SJCRH30 (cell line): ENCODE measurements at places on chromosomes 1 and 21.
A peak's percentile ranks its signal among the peaks of the same experiment; 100 is the strongest.

DNA sequence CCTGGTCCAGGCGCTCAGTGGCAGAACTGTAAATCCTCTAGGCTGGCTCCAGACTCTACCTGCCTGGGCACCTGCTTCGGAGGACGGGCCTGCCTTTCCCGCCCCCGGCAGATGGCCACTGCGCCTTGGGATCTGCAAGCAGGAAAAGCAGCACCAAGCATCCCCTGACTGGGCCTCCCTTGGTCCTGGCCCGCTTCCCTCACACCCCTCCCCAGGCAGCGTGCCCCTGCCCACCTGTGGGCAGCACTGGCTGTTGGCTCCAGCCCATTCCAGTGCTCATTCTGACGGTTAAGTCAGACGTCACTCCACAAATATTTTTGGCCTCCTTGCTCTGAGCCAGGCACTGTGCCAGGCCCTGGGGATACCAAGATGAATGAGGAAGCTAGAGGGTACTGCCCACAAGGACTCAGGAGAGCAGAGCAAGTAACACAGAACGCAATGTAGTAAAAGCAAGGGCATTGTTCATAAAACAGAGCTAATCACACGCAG is 22.0 kb upstream of the BLACAT1 start:
- no peak overlapping the region for H3K27ac ChIP-seq
- H3K36me3 ChIP-seq: no peaks in the 10 kb centered on the region
- H3K4me3 ChIP-seq: no peak overlapping the region
- H3K4me1 ChIP-seq: peaks cover 14% of the 10 kb centered on the region

DNA sequence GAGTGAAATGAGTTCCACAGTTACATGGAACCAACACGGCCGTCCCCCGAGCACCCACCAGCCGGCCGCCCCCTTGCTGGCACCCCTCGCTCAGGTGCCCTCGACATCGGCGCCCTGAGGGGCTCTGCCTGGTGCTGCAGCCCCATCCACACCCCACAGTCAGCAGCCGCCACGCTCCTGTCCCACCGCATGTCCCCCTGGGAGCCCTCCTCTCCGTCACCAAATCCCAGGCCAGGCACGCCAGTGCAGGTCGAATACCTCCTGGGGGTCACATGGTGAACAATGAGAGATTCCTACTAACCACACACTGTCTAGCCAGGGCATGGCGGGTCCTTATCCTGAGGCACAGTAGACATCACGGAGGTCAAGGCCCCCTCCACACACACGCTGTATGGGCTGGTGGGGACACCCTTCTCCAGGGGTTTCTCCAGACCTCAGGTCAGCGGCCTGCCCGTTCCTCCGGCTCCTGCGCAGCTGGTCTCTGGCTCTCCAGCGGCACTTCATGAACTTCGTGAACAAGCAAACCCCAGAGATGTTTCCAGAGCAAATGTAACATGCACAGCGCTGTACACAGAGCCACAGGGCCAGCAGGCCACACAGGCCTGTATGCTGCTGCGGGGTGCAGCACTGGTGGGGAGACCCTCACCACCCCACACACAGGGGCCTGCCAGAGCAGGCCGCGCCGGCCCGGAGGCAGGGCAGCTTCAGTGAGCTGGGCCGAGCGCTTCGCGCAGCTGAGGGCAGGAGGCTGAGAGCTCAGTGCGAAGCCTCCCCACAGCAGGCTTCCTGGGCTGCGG is 21.8 kb downstream of the POFUT2 start:
- H3K4me3 ChIP-seq: no peak overlapping the region
- H3K27ac ChIP-seq: no peak overlapping the region
- peaks cover 28% of the 10 kb centered on the region for H3K36me3 ChIP-seq
- H3K4me1 ChIP-seq: no peaks in the 10 kb centered on the region

GRCh38 chr21:32356874-32357395 is 35.9 kb downstream of the URB1 start:
- DNase-seq: no peak
- H3K4me3 ChIP-seq: no peak overlapping the region
- H3K27ac ChIP-seq: no peak overlapping the region
- peaks cover 94% of the 10 kb centered on the region for H3K36me3 ChIP-seq
- H3K4me1 ChIP-seq: no peaks in the 10 kb centered on the region

DNA sequence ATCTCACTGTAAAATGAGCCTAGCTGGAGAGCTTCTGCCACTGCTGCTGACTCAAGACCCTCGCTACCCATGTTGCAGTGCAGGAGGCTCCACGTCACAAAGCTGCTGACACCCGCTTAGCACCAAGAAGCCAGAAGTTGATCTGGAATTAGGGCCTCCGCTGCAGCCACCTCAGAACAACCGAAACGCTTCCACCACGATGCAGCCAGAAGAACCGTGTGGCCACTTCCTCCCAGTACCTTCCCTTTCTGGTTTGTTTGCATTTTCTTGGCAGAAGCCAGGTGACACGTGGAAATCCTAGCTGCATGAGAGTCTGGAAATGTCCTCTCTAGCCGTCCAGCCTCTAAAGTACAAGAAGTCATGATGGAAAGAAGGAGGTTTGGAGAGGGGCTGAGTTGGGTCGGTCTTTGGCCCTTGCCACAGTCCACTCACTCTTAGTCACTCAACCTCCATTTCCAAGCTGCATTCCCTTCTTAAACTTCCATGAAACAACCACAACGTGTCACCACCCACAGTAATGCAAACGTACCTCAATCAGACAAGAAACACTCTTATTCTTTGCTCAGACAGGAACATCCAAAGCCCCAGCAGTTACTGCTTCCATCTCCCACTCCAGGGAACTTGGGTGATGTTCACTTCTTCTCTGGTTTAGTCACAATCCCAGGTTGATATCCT is 10.0 kb upstream of the CDA start:
- peaks cover 2% of the 10 kb centered on the region; the same call in 1 of the 2 replicates for H3K4me1 ChIP-seq
- no peaks in the 10 kb centered on the region for H3K27me3 ChIP-seq
- H3K27ac ChIP-seq: no peak overlapping the region

DNA sequence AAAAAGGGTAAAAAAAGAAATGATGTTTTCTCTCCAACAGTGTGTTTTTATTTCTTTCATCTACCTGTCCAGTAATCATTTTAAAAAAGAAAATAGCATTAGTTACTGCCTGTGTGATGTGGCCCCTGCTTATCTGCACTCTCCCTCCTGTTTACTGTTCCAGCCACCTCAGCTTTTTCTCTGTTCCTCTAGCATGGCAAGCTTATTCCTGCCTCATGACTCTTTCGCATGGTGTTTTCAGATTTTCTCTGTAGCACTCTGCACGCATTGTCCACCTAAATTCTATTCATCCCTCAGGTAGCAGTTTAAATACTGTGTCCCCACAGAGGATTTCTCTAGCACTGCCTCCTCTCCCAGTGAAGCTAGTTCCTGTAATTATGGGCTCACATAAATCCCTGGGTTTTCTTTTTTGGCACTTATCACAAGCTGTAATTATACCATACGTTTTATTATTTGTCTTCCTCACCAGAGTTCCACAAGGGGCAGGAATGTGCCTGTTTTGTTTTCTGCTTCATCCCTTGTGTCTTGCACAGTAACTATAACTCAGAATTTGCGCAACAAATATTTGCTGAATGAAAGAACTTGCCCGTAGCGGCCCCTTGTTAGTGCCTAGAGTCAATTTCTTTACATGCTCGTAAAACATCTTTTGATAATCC is 51.4 kb upstream of the LRIG2 start:
- H3K27ac ChIP-seq: no peak overlapping the region
- H3K27me3 ChIP-seq: no peaks in the 10 kb centered on the region
- H3K4me1 ChIP-seq: no peaks in the 10 kb centered on the region
- no peaks in the 10 kb centered on the region for H3K36me3 ChIP-seq

DNA sequence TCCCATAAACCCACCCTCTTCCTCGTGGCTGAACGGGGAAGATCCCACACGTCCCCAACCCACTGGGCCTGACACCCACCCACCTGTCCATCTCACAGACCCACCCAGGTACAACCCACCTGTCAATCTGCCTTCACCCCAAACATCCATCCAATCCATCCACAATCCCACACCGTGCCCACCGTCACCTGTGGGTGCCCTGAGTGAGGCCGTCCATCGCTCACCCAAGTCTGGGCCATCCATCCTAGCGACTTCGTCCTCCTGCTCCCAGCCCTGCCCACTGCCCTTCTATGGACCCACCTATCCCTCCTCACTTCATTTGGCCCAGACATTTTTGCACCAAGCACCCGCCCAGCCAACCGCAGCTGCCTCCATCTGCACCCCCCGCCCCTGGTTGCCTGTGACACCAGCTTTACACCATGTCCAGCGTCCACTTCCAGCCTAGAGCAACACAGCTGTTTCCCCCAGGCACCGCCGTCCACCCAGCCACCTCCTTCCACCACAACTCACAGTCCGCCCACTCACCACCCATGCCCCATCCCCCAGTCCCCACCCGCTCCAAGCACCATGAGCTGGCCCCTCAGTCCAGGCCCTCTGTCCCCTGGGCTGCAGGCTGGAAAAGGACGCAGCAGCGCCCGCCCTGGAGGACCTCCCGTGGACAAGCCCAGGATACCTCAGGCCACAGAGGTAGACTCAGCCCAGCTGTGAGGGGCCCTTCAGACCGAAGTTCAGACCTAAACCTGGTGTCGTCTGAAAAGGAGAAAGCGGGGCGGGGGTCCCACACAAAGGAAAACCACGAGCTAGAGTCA is 7.7 kb downstream of the TTLL10 start:
- H3K4me3 ChIP-seq: no peak overlapping the region
- peaks cover 39% of the 10 kb centered on the region for H3K27me3 ChIP-seq
- H3K36me3 ChIP-seq: no peaks in the 10 kb centered on the region
- DNase-seq: peak; percentile 87
- no peak overlapping the region for H3K27ac ChIP-seq

DNA sequence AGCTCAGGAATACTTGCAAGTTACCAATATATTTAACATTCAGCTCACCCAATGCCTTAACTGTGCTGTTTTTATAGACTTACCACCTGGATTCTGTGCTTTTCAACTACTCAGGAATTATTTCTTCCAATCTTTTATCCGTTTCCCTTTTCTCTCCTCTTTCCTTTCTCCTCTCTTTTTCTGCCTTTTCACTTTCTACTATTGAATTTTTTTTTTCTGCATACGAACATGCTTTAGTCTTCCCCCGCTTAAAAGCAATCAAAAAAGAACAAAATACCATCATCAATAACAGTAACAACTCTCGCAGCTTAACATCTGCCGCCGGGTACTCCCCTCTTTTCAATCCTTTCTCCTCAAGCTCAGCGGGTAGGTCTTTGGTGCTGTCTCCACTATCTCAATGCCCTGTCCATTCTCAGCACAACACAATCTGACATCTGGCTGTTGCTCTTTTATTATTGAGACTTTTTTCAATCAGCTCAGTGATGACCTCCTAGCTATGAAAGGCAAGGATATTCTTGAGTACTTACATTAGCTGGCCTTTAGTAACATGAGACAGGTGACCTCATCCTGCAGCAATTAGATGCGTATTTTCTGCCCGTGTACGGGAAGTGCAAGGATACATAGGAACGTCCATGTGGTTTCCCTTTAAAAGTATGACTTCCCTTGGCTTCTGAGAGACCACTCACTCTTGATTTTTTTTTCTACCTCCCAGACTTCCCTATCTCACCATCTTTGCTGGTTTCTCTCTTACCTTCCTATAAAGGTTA is 40.2 kb upstream of the SIPA1L2 start:
- no peaks in the 10 kb centered on the region for H3K36me3 ChIP-seq
- H3K4me1 ChIP-seq: peaks cover 6% of the 10 kb centered on the region
- peak; percentile 54 for DNase-seq
- no peak overlapping the region for H3K4me3 ChIP-seq
- 0 out of 2 replicates have a peak, but pooled peaks cover 3% of the 10 kb centered on the region for H3K27me3 ChIP-seq

GRCh38 chr1:116033322-116033721 is 57.0 kb downstream of the SLC22A15 start:
- peaks cover 12% of the 10 kb centered on the region for H3K27me3 ChIP-seq
- no peaks in the 10 kb centered on the region for H3K4me1 ChIP-seq
- no peak for DNase-seq
- H3K27ac ChIP-seq: no peak overlapping the region
- H3K36me3 ChIP-seq: no peaks in the 10 kb centered on the region

GRCh38 chr1:212241501-212241900 is 43.7 kb upstream of the PPP2R5A start:
- no peak overlapping the region for H3K27ac ChIP-seq
- H3K36me3 ChIP-seq: no peaks in the 10 kb centered on the region
- H3K4me3 ChIP-seq: no peak overlapping the region
- no peaks in the 10 kb centered on the region for H3K27me3 ChIP-seq
- no peak for DNase-seq
- H3K4me1 ChIP-seq: peaks cover 21% of the 10 kb centered on the region

- H3K4me1 ChIP-seq: peaks cover 6% of the 10 kb centered on the region; the same call in 1 of the 2 replicates
- H3K4me3 ChIP-seq: no peak overlapping the region
- no peak overlapping the region for H3K27ac ChIP-seq
- peaks cover 2% of the 10 kb centered on the region; the same call in 1 of the 2 replicates for H3K27me3 ChIP-seq
- no peak for DNase-seq
Observed at GRCh38 chr1:103144681-103145080, 36.4 kb upstream of the COL11A1 start.

DNA sequence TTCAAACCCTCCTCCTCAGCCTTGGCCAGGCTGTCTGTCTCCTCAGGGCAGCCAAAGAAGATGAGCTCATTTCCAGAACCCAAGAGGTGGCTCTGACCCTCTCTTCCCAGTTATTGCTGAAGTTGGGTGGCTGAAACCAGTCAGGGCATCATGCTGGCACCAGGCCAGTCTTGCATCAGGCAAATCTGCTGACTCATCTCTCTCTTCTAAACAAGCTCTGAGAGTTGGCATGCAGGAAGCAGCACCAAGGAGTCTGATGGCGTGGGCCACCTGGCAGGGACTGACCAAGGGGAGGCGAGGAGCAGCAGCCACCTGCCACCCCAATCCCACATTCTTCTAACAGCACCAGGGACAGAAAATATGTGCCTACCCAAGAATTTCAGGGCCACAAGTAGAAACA is 104.8 kb upstream of the ATP1A1 start:
- no peak overlapping the region for H3K27ac ChIP-seq
- H3K36me3 ChIP-seq: no peaks in the 10 kb centered on the region
- no peaks in the 10 kb centered on the region for H3K27me3 ChIP-seq
- peak; percentile 26 for DNase-seq

DNA sequence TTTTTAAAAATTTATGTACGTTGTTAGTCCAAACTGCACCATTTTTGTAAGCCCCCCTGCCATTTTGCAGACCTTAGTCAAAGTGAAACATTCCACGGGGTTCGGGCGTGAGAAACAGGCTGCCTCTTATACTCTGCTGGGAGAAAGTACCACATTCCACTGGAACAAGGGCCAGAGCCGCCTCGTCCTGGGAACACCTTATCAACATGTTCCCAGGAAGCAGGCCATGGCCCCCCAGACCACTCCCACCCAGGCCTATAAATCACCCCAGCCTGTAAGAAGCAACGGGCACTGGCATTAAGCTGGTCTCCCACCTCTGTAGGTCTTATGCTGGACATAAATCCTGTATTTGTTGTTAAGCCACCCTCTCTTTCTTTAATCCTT is 854 bp upstream of the ZRANB2 start:
- peaks cover 26% of the 10 kb centered on the region for H3K36me3 ChIP-seq
- peak overlapping the region; percentile 92; the same call in 1 of the 2 replicates for H3K27ac ChIP-seq
- H3K4me1 ChIP-seq: peaks cover 3% of the 10 kb centered on the region
- no peaks in the 10 kb centered on the region for H3K27me3 ChIP-seq
- DNase-seq: peak; percentile 9
